ENCODE measurements at places on chromosomes 3 and 15. TPM values are rescaled to one million over a fixed set of nuclear protein-coding genes. Genes with fewer than 3 reads are reported as not detected.

DNA sequence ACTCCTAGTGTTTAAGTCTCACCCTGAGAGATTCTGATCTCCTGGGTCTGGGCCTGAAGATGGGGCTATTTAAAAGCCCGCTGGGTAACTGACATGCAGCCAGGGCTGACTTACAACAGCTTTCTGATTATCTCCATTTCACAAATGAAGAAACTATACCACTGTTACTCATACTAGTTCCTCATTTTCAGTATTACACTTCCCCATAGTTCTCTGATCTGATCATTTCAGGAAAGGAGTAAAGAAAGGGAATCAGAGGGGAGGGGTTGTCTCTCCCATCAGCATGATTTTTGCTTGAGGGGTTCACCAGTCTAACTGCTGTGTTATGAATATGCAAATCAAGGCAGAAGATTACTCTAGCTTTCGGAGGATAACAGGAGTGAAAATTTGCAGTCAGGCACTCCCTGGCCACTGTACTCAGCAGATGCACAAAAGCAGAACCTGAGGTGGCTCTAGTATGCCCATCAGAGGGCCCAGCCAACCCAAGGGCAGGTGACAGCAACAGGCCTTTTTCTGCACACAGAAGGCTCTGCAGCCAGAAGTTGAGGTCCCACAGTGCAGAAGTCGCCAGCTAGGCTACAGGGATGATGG, 59.4 kb downstream of the DAPK2 start:
- no peak for DNase-seq

CFAP44 gene
- 1.9 TPM for total RNA-seq

SLC38A3 gene
- 10.4 TPM for total RNA-seq

DNA sequence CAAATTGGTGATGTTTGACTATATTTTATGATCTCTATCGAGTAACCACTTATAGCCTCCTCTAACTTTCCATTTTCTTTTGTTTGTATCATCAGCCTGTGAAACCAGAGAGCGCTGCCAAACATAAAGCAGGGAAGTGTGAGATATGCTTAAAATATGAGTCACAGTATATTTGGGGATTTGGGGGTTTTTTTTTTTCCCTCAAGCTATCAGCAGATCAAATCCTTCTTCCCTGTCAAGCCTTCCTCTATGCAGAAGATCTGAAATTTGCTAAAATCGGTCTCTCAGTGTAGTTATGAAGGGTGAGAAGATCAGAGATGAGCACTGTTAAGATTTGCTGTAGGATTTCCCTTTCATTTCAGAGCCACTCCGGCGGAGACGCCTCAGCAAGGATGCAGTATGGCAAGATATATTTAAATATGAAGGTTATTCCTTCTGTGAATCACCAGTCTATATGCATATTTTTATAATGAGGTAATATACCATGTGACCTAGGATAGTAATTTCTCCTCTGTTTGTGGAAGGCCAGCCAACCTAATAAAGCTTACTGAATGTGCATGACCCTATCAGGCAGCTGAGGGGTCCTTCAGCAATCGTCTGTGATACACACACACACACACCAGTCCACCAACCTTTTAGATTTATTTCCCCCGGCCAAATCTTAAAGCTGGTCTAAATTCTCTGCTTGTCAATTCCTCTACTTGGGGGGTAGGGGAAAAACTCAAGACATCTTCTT, 474.1 kb downstream of the FOXP1 start:
- no peak for DNase-seq

PLXNA1 gene
- total RNA-seq: 23.8 TPM
